ENCODE measurements at places on chromosomes 7 and 10. TPM values are rescaled to one million over a fixed set of nuclear protein-coding genes. Genes with fewer than 3 reads are reported as not detected.

Gene VAX1
- not detected for total RNA-seq

Gene CDK14
- 16.3 TPM for total RNA-seq

Gene PNLIPRP2
- total RNA-seq: not detected

Gene APBB1IP
- 6.2 TPM for total RNA-seq

Gene SRI
- total RNA-seq: 90.9 TPM

Gene RGR
- total RNA-seq: 0.59 TPM

Gene COL28A1
- total RNA-seq: 5.7 TPM

DNA sequence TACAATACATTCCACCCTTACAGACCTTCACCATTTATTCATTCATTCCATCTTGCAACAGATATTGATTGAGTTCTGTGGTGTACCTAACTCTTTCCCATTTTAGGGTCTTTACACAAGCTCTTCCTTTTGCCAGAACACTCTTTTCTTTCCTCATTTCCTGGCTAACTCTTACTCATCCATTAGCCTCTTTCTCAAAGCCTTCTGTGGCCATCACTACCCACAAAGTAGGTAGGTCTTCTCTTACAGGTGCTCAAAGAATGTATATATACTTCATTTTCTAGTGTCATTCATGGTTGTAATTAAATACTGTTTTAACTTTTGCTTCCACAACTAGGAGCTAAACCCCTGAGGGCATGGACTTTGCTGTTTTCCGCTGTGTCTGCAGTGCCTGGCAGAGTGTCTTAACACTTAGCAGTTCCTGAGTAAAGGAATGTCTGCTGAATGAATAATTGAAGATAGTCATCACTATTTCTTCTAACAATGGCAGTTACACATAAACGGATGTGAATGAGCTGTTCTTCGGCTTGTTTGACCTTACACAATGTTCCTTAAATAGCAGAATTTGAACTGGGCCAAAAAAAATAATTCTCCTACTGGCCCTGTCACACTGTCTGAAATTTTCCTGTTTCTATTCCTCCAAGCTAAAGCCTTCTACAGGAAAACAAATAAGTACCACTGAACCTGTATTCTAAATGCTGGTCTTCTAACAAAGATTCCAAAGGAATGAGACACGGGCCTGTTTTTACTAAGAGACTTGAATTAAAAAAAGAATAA, 15.1 kb downstream of the BCAP29 start:
- DNase-seq: no peak
- H3K36me3 ChIP-seq: no peaks in the 10 kb centered on the region
- no peaks in the 10 kb centered on the region for H3K27me3 ChIP-seq
- H3K4me3 ChIP-seq: no peak overlapping the region

- peak overlapping the region; percentile 9 for H3K27ac ChIP-seq
- no peak overlapping the region for H3K4me3 ChIP-seq
- H3K4me1 ChIP-seq: no peaks in the 10 kb centered on the region
These were observed 3.9 kb upstream of the PVRIG start for GRCh38 chr7:100215895-100216294.

DNA sequence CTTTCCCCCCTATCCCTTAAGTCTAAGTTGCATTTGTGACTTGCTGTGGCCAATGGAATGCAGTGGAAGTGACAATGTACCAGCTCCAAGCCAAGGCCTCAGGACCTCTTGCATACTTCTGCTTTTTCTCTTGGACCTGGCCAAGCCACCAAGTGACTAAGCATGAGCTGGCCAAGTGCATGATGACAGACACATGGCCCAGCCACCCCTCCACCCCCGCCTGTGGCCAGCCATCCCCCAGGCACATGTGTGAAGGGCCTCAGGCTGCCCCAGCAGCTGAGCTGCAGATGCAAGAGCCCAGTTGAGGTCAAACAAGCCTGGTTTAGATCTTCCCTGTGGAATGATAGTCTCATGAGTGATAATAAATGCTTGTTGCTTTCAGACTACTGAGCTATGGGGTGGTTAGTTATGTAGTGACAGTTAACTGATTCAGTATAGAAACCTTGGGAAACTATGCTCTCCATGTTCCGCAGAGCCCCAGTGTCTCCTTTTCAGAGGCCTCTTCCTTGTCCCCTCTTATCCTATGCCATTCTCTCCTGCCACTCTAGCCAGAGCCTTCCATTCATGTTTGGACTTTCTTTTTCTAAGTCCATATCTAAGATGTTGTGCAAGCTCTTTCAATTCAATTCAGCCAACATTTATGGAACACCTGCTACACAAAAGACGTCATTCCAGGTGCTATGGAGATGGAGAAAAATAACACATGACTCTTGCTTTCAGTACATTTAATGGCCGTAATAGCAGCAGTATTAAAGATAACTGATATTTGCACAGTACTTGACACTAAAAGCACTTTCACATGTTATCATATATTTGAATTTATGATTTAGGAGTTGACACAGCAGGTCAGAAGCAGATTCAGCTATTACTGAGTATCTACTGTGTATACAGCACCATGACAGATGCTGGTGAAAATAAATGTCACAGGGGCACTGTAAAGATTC, 55.5 kb upstream of the LOXL4 start:
- no peaks in the 10 kb centered on the region for H3K4me1 ChIP-seq
- H3K4me3 ChIP-seq: no peak overlapping the region
- H3K36me3 ChIP-seq: no peaks in the 10 kb centered on the region
- no peak for DNase-seq
- H3K27ac ChIP-seq: peak overlapping the region; percentile 37

DNA sequence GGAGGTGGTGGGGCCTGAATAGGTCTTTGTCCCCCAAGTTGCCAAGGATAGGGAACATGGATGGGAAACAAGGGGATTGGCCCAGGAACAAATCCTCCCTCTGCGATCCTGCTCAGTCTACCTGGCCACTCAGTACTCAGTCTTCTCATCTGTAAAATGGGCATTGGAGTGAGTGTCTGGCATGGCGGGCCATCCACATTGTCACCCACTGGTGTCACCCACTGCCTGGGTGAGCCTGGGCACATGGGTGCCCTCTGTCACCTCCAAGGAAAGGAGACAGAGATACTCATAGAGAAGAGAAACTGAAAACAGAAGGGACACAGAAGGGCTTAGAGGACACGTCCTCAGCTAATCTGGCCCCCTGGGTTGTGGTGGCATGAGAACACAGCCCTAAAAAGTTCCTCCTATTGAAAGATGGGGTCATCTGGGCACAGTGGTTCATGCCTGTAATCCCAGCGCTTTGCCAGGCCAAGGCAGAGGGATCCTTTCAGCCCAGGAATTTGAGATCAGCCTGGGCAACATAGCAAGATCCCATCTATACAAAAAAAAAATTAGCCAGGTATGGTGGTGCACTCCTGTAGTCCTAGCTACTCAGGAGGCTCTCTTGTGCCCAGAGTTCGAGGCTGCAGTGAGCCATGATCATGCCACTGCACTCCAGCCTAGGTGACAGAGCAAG, 12.5 kb upstream of the TNRC18 start:
- H3K27me3 ChIP-seq: no peaks in the 10 kb centered on the region
- DNase-seq: no peak
- H3K27ac ChIP-seq: no peak overlapping the region
- no peaks in the 10 kb centered on the region for H3K4me1 ChIP-seq
- no peak overlapping the region for H3K4me3 ChIP-seq

DNA sequence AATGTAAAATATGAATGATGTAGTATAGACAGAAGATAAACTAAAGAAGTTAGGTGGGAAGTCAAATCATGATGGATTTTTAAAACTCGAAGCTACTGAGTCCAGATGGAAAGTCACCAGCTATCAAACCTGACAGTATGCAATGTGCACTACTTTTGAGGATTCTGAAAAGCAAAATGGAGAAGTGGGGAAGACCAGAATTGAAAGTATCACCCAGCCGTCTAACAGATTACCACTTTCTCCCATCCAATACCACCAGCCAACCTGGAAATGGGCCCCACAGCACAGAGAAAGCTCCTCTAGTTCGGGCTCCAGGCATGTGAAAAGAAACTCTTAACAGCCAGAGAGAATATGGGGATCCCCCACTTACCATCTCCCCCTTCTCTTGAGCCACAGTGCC, 67.9 kb upstream of the SRRM3 start:
- no peaks in the 10 kb centered on the region for H3K36me3 ChIP-seq
- H3K4me1 ChIP-seq: no peaks in the 10 kb centered on the region
- no peak overlapping the region for H3K4me3 ChIP-seq
- DNase-seq: no peak
- H3K27ac ChIP-seq: no peak overlapping the region

- DNase-seq: no peak
- no peak overlapping the region for H3K27ac ChIP-seq
- H3K36me3 ChIP-seq: no peaks in the 10 kb centered on the region
- H3K4me1 ChIP-seq: no peaks in the 10 kb centered on the region
These were observed 76.1 kb upstream of the ZEB1 start for GRCh38 chr10:31242902-31243301.

DNA sequence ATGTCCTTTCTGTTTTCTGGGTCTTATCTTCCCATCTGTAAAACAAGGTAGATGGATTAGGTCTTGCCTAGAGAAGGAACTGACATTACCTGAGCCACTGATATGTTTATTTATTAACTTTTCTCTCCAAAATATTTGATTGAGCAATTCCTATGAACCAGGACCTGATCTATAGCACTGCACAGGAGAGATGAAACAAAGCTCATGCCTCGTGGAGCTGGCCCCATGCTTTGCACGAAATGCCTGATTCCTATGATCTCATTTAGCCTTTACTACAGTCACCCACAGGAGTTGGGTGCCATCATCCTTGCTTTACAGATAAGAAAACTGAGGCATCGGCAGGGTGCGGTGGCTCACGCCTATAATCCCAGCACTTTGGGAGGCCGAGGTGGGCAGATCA, 48.2 kb upstream of the ZMIZ1 start:
- peak overlapping the region; percentile 81 for H3K27ac ChIP-seq
- no peaks in the 10 kb centered on the region for H3K4me1 ChIP-seq
- H3K36me3 ChIP-seq: no peaks in the 10 kb centered on the region
- H3K27me3 ChIP-seq: no peaks in the 10 kb centered on the region
- H3K4me3 ChIP-seq: no peak overlapping the region
- DNase-seq: no peak

DNA sequence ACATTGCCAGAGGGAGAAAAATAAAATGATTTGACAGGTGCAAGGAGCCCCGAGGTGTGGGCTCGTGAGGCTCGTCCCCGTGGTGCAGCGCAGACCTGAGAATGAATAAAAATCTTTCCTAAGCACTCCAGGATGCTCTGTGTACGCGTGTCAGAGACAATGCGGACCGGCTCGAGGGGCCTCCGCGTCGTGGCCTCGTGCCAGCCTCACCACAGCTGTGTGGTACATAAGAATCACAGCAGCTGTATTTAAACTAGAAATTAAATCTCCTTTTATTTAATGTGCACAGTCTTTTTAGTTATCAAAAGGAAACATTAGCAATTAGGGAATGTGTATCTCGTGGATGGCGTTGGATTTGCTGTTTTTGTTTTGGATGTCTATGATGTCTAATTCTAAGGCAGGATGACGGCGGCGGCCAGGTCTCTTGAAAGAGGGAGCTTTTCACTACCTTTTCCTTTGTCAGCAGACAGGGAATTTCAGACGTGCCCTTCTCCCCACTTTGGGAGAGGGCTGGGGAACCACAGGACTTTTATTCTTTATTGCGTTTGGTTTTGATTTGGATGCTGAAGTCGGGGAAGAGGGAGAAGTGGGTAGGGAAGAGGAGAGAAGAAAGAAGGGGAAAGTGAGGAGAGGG, 365.3 kb upstream of the SHH start:
- no peaks in the 10 kb centered on the region for H3K36me3 ChIP-seq
- no peak for DNase-seq
- H3K27me3 ChIP-seq: peaks cover 4% of the 10 kb centered on the region
- no peak overlapping the region for H3K4me3 ChIP-seq
- no peak overlapping the region for H3K27ac ChIP-seq

- no peak overlapping the region for H3K27ac ChIP-seq
- no peaks in the 10 kb centered on the region for H3K36me3 ChIP-seq
- H3K4me1 ChIP-seq: no peaks in the 10 kb centered on the region
- no peaks in the 10 kb centered on the region for H3K27me3 ChIP-seq
- no peak overlapping the region for H3K4me3 ChIP-seq
These were observed 7.0 kb upstream of the CYP3A4 start for GRCh38 chr7:99791021-99791420.

DNA sequence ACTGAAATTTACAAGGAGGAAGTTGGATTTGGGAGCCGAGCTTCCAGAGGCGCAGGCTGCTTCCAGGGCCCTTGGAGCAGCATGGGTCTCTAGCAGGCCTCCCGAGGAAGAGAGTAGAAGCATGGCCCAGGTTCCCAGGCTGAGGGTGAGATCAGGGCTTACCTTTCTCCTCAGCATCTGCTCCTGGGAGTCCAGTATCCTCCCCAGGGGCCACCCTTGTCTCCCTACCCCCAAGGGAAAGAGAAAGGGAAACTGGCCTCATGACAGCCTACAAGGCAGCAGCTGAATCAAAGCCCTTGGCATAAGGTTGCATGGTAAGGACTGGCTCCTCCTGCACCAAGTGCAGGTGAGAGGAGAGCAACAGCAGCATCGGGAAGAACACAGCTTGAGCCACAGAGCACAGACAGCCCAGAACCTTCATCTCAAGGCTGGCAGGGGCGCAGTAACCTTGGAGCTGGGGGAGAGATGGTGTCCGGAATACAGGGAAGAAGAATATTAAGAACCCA, 114.5 kb downstream of the MARCHF5 start:
- no peaks in the 10 kb centered on the region for H3K36me3 ChIP-seq
- H3K27me3 ChIP-seq: no peaks in the 10 kb centered on the region
- no peak overlapping the region for H3K4me3 ChIP-seq
- H3K27ac ChIP-seq: no peak overlapping the region

DNA sequence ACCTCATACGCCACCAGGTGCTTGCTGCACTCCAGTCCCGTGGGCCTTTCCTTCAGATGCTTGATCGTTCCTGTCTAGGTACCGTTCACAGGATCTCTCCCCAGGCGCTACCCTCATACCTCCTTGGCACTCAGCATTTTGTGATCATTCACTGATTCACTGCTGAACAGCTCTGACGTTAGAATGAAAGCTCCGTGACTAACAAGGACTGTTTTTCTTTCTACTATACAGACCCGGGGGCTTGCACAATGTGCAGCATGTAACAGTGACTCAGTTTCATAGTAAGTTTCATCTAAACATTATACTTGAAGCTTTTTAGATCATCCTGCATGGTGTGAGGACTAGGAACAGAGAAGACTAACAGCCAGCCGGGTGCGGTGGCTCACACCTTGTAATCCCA, 20.6 kb downstream of the KIN start:
- H3K27me3 ChIP-seq: no peaks in the 10 kb centered on the region
- H3K4me1 ChIP-seq: no peaks in the 10 kb centered on the region
- no peak overlapping the region for H3K4me3 ChIP-seq
- no peak overlapping the region for H3K27ac ChIP-seq
- no peak for DNase-seq

DNA sequence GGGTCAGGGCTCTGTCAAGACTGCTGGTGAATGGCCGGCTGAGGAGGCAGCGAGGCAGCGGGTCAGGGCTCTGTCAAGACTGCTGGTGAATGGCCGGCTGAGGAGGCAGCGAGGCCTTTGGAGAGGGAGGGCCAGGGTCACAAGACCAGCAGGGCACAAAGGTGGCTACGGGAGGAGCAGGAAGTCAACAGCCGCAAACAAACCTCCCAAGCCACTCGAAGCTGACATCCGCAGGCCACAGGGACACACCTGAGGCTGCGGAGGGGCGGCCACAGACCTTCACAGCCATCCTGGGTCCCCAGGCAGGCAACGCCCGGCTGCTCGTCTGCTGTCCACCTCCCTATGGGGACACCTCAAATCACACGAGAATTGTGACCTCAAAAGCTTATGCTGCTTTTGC, 8.9 kb upstream of the GPER1 start:
- H3K4me3 ChIP-seq: no peak overlapping the region
- no peaks in the 10 kb centered on the region for H3K27me3 ChIP-seq
- no peaks in the 10 kb centered on the region for H3K4me1 ChIP-seq
- DNase-seq: no peak
- H3K36me3 ChIP-seq: no peaks in the 10 kb centered on the region

- peak overlapping the region; percentile 48 for H3K4me3 ChIP-seq
- no peak overlapping the region for H3K27ac ChIP-seq
- H3K36me3 ChIP-seq: no peaks in the 10 kb centered on the region
These were observed 12.4 kb upstream of the HUS1 start for GRCh38 chr7:47991741-47992311.
